ENCODE measurements at places on chromosomes 3 and 15.

DNA sequence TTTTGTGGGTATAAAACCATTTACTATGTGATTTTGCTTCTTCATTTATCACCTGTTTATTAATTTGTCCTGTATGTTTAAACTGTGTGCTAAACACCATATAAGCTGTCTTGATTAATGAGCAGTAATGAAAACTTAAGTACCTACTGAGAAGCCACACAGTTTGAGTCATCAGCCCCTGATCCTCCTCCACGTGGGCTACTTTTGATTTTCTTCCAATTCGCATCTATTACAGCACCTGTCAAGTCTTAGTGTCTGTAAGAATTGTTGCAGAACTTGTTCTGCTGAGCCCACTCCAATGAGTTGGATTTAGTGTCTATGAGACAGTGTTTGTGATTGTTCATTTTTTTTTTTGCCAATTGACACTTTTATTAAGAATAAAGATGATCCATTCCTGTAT lies 16.8 kb downstream of the EPHA6 start:
- DNase-seq, result no peak

DNA sequence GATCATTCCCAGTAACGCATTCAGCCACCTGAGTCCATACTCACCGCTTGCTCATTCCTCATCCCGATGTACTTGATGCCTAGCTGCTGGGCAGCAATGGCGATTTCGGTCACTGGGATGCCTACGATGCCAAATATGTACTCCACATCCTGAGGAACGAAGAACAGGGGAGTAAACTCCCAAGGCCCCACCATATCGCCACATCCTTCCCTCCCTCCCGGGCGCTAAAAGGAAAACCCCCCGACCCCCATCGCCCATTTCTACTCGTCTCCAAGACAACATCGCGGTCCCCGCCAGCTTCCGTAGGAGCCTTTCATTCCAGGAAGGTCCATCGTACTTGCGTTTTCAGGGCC lies 347 bp downstream of the HACL1 start:
- no peak for DNase-seq

GRCh38 chr3:124993466-124993865 lies 58.9 kb upstream of the MUC13 start:
- DNase-seq, result no peak

GRCh38 chr3:119570229-119570628 lies 9.1 kb upstream of the ADPRH start:
- no peak for DNase-seq

GRCh38 chr15:87639305-87640011 lies 617.1 kb downstream of the NTRK3 start:
- DNase-seq, result no peak

Data from NCI-H1694 (cell line).